Activated CD4-positive, alpha-beta T cell treated with anti-CD3 and anti-CD28 coated beads, Interleukin-2, amount 50 U/mL, for 48 hours (primary cell): ENCODE measurements at places on chromosomes 5 and 9.

DNA sequence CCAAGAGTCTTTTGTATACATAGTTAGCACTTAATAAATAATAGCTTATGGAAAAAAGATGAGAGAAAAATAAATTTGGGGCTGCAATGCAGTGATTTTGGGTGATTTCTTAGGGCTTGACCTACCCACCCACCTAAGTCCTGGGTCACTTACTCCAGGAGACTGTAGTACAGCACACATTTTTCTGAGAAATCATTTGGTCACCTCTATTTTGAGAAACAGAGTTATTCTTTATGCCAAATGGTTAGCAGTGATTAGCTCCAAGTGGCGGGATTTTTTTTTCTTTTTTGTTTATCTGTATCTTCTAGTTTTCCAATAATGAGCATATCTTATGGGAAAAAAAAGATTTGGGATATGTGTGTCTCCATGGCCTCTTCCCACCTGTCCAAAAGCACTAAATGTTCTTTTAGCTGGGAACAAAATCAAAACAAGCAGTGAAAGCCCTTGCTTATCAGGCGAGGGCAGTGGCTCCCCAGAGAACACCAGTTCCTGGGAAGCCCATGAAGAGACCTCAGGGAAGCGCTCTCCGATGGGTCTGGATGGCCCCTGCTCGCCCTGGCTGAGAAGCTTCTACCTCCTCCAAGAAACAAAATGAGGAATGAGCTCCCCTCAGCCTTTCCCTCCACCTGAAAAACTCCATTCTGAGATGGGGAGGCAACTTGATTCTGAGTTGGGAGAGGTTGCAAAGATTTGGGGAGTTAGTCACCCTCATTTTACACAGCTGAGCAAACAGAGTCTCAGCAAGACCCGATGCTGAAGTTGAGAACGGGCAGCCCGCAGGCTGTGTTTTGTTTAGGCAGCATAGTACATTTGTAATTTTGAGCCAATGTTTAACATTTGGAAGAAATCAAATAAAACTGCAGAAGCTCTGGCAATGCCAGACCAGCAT is 69.9 kb downstream of the CYFIP2 start:
- no peak for DNase-seq

DNA sequence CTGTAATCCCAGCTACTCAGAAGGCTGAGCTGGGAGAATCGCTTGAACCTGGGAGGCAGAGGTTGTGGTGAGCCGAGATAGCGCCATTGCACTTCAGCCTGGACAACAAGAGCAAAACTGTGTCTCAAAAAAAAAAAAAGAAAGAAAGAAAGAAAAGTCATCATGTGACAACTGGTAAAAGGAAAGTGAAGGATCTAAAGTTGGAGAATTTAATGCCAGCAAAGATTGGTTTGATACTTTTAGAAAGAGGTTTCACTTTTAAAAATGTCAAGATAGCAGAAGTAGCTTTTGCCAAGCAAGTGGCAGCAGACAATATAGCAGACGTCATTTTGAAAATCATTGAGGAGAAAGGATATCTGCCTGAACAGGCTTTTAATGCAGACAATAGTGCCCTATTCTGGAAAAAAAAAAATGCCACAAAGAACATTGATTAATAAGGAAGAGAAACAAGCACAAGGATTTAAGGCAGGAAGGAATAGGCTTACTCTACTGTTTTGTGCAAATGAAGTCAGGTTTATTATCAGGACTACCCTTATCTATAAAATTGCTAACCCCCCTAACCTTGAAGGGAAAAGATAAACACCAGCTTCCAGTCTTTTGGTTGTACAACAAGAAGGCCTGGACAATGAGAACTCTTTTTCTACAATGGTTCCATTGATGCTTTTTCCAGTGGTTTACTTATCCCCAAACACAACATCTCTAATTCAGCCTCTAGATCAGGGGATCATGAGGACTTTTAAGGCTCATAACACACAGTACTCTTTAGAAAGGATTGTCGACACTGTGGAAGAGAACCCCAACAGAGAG is 12.0 kb downstream of the PKD2L2 start:
- no peak for DNase-seq

DNA sequence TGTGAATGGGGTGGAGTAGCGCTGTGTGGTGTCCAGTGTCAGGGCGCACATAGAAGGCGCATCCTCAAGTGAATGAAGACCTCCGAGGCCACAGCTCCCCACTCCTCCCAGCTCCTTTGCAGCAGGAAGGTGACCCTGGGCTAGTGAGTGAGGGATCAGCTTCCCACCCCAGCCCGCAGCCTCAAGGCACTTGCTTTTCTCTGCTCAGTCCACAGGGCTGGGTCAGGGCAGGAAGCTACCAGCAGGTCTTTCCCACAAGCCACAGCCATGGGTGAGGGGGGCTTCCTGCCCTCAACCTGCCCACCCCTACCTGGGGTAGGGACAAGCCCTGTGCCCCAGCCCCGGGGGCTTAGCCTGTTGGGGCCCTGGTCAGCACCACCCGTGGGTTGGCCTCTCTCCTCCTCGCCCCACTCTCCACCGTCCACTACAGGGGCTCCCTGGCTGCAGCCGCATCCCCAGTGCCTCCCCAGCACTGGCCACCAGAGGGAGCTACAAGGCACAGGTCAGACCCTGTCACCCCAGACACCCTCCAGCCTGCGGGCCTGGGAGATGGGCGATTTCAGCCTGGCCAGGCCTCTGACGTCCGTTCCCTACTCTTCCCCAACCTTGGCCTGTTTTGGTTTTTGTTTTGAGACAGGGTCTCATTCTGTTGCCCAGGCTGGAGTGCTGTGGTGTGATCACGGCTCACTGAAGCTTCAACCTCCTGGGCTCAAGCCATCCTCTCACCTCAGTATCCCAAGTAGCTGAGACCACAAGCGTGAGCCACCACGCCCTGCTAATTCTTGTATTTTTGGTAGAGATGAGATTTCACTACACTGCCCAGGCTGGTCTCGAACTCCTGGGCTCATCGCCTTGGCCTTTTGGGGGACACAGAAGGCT is 1.3 kb upstream of the ABCA2 start:
- peak; percentile 86 for DNase-seq

DNA sequence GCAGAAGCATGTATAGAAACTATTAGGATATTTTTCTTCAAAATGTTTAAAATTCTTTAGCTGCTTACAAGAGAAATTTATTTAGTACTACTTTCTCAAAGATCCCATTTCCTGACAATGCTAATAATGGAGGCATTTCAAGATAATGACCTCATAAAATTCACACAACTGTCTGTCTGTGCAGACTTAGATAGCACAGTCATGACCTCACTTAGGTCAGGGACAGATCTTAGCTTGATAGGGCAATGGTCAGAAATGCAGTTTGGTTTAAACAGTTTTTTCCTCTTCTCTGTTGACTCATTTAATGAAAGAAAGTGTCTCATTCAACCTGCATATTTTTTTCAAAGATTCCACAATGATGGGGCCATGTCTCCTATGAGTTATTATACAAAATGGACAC is 128.4 kb downstream of the GRIA1 start:
- DNase-seq: no peak

- DNase-seq: no peak
These were observed 458.2 kb downstream of the TMEM232 start for GRCh38 chr5:110268283-110268682.

GRCh38 chr9:33435821-33436277 is 11.5 kb downstream of the AQP3 start:
- DNase-seq: no peak

- peak; percentile 55 for DNase-seq
These were observed 9.1 kb downstream of the EGFL7 start for GRCh38 chr9:136671646-136672430.

GRCh38 chr5:56818450-56819037 is 3.2 kb downstream of the MAP3K1 start:
- DNase-seq: no peak

GRCh38 chr9:125461636-125462190 is 200.1 kb downstream of the GAPVD1 start:
- no peak for DNase-seq

DNA sequence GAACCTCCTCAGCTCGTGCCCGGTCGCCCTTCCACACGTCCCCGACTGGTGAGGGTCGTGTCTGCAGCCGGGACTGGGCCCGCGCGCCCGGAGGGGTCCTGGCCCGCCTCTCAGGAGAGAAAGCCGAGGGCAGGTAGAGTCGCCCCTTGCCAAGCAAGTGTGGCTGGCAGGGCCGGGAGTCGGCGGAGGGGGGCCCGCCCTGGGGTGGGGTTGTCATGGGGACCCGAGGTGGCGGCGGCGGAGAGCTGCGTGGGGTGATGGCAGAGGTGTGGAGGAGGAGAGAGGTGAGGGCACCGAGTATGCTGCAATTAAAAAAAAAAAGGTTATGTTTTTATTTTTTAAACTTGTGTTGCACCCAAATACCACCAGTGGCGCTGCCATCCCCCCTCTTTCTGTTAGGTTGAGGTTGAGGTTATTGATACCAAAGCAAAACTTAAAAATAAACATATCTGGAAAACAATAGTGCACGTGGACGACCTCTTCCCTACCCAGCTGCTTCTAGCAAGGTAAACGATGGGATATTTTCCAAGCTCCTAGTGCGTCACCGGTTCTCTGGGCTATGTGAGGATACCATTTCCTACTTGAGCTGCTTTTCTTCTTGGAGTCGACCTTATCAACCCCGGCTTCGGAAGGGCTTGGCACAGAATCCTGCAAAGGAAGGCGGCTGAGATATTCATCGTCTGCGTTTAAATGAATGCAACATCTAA is 660 bp downstream of the SCAMP1 start:
- DNase-seq: peak; percentile 55

DNA sequence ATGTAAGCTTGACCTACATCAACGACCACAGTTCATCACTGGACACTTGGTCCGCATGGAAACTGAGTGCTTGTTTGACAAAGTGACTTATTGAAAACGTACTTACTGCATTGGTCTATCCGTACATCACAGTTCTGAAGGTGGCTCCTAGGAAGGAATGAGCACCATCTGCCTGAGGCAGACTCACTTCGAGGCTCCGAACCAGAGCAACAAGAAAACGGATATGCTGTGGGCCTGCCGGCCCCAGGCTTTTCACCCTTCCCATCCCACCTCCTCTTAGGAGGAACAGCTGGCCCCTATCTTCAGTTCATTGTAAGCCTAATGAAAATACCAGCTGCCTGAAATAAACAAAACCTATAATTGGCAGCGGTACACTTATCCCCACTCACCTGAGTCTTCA is 67.2 kb upstream of the TSLP start:
- no peak for DNase-seq

- no peak for DNase-seq
These were observed 204.9 kb downstream of the CHSY3 start for GRCh38 chr5:130109152-130109551.

DNA sequence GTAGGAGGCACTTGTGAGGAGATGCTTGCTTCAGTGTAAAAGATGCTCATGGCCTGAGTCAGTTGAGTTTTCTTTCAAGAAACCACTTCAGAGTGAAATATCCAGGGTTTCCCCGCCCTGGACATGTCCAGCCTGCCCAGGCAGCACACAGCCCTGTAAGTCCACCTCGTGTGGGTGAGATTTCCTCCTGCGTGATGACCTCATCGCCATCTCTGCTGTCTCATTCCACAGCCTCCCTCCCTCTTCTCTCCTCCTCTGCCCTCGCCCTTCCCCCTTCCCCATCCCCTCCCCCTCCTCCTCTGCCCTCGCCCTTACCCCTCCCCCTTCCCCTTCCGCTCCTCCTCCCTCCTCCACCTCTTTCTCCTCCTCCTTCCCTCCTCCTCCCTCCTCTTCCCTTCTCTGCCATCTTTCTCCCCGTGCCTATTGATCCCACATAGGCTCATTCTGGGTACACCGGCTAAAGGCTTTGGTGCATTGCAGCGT is 34.0 kb upstream of the NCS1 start:
- DNase-seq: peak; percentile 26

GRCh38 chr5:81750308-81751008 is 439 bp downstream of the SSBP2 start:
- DNase-seq: peak; percentile 20

DNA sequence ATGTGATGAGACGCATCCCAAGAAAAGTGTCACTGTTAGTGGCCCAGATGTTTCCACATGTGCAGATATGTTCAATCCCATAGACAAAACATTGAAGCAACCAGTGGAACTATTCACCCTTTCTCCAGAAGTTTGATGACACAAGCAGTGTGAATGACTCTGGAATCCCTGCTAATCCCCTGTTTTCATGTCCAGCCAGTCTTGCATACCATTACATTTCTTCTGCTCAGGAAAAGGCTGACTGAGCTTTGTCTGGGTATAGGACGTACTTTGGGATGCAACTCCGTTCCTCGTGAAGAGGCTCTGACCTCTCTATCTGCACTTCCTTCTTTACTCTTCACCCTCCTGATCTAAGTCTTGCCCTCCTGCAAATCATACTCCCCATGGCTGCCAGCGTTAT is 172.4 kb downstream of the NTRK2 start:
- no peak for DNase-seq

DNA sequence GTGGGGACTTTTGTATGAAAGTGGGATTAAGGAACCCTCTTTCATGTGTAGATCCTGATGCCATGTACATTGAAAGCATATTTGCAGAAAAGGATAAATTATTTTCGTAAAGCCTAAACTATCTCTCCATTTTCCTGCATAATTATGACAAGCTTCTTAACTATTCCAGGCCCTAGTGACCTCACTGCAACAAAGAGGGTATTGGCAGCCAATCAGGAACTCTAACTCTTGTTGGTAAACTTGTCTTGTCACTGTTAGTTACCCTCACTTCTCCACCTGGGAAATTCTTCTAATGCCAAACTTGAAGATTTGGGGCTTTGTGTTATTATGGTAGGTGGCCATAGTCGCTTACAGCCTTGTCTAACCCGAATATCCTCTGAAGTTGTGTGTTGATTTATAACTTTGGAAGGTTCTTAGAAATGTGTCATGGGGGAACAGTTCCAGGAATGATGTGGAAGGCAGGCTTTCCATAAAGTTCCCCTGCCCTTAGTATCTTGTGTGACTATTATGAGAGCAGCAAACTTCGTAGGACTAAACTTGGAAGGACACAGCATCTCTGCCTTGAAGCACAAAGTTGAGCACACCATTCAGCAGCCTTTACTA is 52.5 kb downstream of the IQGAP2 start:
- DNase-seq: no peak

GRCh38 chr9:69121155-69122081 is 52.7 kb upstream of the TJP2 start:
- peak; percentile 27 for DNase-seq
